ENCODE measurements at places on chromosomes 12 and 14.

GRCh38 chr12:75704664-75705063 is 193.3 kb upstream of the KRR1 start:
- DNase-seq, result no peak

GRCh38 chr14:54579621-54580020 is 12.7 kb downstream of the SAMD4A start:
- no peak for DNase-seq

DNA sequence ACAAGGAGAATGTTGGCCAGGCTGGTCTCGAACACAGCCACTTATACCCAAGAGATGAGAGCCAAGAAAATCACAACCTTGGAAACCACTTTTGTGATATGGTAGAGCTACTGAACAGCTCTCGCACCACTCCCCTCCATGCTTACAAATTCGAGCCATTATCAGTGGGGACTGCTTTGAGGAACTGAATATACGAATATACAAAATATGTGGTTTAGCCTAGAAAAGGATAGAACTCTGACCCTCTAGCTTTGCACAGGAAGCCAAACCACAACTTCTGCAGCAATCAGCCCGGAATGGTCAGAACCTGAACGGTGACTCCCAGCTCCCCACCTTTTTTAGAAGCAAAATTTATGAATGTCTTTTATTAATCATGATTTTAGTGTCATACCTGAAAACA is 129.8 kb upstream of the TMEM132C start:
- DNase-seq, result no peak

- no peak for DNase-seq
Measured at GRCh38 chr12:84802161-84802560, 110.4 kb downstream of the SLC6A15 start.

GRCh38 chr14:92199763-92200162 is 78.0 kb downstream of the CPSF2 start:
- DNase-seq, result no peak

GRCh38 chr14:59189091-59189785 is 771 bp downstream of the DAAM1 start:
- no peak for DNase-seq

GRCh38 chr12:15806826-15807225 is 17.6 kb upstream of the EPS8 start:
- no peak for DNase-seq

- DNase-seq, result no peak
Measured at GRCh38 chr14:103653805-103654204, 24.8 kb downstream of the KLC1 start.

- no peak for DNase-seq
Measured at GRCh38 chr12:96221391-96221790, 27.2 kb downstream of the ELK3 start.

GRCh38 chr12:93980711-93981110 is 167.7 kb upstream of the PLXNC1 start:
- DNase-seq, result no peak

GRCh38 chr12:49673446-49674317 is 33.5 kb downstream of the FMNL3 start:
- peak; percentile 77 for DNase-seq

- DNase-seq, result no peak
Measured at GRCh38 chr14:28744126-28744525, 22.5 kb upstream of the FOXG1 start.

Measured in left renal pelvis (tissue), 4 donors.